ENCODE measurements at places on chromosomes 11 and 22.
A peak's percentile ranks its signal among the peaks of the same experiment; 100 is the strongest.

DNA sequence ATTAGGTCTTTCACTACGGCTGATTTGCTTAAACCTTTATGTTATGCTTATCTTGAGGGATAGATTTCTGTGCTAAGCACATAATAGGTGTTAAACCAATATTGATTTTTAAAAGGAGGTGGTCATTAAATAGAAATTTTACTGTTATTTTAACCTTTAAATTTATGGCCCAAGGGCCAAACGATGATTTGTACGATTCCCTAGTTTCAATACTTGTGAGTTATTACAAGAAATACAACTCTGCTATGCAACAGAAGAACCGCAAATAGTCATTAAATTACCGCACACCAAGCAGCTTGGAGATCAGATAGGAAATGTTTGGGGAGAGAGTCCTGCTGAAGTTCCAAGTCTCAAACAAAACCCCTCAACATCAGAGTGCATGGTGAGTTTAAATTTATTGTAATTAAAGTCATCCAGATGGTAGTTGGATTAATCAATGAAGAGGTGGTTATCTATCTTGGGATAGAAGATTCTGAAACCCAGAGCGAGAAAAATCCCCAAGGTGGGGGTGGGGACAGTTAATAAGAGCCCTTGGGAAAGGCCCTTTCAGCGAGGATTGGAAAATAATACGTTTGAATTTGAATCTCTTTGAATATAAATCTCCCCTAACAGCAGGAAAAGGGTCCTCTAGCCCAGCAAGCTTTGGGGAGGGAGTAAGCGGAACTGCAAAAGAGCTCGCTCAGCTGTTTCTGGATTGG is 805 bp upstream of the QSER1 start:
- DNase-seq, result peak; percentile 82

- DNase-seq, result no peak
Measured at GRCh38 chr11:134030853-134031252, 38.0 kb upstream of the JAM3 start.

GRCh38 chr11:33703234-33703633 is 2.6 kb upstream of the C11orf91 start:
- no peak for DNase-seq

DNA sequence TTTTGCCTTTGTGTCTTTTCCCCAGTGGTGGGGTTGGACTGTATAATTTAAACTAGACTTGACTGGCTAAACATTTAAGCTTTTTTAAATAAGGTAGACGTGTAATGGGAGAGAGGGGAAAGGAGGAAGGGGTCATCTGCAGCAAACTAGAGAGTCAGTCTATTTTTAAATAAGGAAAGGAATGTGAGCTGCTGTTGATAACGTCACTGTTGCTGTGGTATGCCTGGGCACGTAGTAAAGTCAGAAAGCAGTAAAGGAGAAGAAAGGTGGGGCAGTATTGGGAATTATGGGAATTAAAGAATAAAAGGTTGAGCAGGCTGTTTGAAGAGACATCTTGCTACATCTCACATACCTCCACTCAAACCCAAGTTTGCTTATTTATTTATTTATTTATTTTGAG is 80.4 kb upstream of the FSHB start:
- no peak for DNase-seq

- no peak for DNase-seq
Measured at GRCh38 chr11:134126217-134126822, 57.4 kb downstream of the JAM3 start.

DNA sequence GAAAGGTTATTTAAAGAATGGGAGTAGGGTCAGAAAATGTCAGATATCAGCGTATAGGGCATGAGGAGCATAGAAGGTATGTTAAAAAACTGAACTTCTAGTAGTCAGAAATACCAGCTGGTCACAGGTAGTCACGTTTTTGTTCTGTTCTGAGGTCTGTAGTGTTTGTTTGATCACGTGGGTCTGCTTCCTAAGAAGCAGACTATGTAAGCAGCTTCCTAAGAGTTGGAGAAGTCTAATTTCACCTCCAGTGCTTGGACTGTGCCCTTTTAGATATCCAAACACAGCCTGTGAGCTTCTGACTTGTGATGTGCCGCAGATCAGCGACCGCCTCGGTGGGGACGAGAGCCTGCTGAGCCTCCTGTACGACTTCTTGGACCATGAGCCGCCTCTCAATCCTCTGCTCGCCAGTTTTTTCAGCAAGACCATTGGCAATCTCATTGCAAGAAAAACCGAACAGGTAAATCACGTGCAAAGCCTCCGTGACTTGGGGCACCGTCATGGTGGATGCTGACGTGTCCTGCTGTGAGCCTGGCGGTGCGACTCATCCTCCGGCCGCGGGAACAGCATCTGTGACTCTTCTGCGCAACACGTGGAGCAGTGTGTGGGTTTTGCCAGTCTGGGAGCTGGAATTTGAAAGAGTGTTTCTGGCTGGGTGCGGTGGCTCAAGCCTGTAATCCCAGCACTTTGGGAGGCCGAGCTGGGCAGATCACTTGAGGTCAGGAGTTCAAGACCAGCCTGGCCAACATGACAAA is 63.5 kb downstream of the PPP6R2 start:
- DNase-seq, result no peak

- no peak for DNase-seq
Measured at GRCh38 chr11:71373791-71374454, 74.3 kb downstream of the DHCR7 start.

- DNase-seq, result no peak
Measured at GRCh38 chr11:125939081-125939521, 6.7 kb upstream of the VSIG10L2 start.

DNA sequence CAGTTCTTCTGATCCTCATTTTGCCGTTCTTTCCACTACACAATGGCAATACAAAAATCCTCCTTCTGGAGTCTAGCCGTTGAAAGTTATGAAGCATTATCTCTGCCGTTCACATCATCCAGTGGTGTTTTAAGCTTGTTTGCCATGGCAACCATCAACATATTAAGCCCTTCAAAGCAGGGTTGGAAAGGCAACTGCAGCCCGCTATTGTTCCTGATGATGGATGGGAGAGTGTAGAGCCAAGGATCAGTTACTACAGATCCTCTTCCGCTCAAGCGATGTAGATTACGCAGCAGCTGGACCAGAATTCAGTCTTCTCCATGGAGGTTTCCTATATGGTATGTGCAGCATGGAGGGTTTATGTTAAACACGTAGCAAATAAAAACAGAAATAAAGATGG is 352.7 kb downstream of the NTM start:
- no peak for DNase-seq

GRCh38 chr11:134921938-134922337 is 509.9 kb upstream of the B3GAT1 start:
- no peak for DNase-seq

- peak; percentile 64 for DNase-seq
Measured at GRCh38 chr22:16917144-16918003, 90.6 kb downstream of the GAB4 start.

- DNase-seq, result no peak
Measured at GRCh38 chr11:2529636-2530035, 84.8 kb downstream of the KCNQ1 start.

GRCh38 chr11:87425391-87425790 is 387.7 kb downstream of the TMEM135 start:
- no peak for DNase-seq

DNA sequence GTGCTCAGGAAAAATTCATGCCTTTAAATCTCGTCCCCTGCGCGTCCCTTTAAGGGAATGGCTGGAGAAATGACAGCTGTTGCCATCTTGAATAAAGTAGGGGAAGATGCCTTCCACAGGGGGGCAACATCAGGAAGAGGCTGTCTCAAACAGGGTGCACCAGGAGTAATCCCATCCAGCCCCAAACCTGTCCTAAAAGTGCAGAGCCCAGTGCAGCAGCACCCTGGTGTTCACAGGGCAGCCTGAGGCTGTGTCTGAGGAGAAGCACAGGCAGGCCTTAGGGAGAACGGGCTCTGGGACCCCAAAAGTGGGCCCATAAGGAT is 10.8 kb upstream of the C11orf96 start:
- no peak for DNase-seq

GRCh38 chr11:95764267-95764898 is 25.2 kb downstream of the FAM76B start:
- no peak for DNase-seq

DNA sequence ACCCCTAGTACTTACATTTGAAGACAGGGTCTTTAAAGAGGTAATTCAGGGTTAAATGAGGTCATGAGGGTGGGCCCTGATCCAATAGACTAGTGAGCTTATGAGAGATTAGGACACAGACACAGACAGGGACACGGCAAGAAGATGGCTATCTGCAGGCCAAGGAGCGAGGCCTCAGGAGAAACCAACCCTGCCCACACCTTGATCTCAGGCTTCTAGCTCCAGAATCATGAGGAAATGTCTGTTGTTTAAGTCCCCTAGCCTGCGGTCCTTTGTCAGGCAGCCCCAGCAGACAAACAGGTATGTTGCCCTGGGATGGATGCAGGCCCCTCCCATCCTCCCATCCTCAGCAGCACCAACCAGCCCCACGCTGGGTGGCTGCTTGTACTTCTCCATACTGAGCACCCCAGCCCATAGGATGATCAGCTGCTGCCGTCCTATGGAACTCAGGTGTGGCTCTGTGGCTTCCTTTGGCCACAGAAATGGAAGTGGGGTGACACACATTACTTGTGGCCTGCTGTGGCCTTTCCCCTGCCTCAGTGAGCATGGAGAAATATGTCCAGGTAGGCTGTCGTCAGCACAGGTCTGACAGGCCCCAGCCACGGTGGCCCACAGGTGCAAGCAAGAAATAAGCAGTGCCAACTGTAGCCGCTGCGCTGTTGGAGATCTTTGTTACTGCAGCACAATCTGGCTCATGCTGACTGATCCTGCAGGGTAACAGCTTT is 7.9 kb downstream of the GNB1L start:
- DNase-seq, result no peak

DNA sequence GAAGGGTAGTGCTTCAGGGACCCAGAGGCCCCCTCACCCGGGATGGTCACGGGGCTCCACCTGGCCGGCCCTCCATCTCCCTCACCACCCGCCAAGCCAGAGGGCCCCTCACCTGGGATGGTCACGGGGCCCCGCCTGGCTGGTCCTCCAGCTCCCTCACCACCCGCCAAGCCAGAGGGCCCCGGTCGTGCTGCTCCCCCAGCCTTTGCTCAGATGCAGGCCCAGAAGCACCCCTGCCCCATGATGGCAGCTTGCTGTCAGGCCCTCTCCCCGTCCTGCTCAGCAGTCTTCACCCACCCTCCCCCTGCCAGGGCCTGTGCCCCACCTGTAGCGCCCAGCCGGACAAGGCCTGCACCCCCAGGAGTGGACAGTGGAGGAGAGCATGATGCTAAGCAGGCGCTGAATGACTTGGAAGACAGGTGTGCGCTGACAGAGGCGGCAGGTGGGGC is 7.3 kb downstream of the DENND6B start:
- DNase-seq, result no peak

DNA sequence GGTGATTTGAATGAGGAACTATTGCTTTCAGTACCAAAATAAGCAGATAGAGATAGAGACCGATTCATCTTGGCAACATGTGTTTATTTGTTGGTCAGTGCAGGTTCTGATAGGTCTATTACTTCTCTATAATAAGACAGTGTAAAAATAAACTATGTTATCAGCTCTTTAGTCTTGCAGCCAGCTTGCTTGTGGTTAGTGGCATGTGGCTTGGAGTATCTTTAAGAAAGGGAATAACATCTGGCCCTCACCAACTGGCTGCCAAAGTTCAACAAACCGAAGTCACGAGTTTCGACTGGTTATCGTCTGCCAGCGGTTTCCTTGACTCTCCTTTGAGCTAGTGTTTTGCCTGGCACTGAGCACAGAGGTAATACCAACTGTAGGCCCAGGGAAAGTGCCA is 71.8 kb downstream of the CTTN start:
- no peak for DNase-seq

- no peak for DNase-seq
Measured at GRCh38 chr22:27150544-27150941, 493.2 kb downstream of the MIAT start.

DNA sequence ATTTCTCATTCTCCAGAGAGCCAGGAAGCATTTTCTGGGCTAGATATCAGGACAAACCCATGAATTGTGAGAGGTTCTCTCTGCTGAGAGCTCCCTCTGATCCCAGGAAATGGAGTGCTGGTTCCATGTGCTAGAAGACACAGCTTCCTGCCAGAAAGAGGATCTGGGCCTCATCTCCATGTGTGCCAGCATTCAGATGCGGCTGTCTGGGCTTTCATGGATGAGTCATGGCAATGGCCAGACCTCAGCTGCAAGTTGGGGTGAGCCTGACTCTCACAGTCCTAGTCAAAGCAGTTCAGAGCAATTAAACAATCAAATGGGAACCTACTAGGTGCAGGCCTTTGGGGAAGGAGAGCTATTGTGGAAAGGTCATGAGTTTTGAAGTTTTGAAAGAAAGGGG is 82.3 kb upstream of the EED start:
- DNase-seq, result no peak

DNA sequence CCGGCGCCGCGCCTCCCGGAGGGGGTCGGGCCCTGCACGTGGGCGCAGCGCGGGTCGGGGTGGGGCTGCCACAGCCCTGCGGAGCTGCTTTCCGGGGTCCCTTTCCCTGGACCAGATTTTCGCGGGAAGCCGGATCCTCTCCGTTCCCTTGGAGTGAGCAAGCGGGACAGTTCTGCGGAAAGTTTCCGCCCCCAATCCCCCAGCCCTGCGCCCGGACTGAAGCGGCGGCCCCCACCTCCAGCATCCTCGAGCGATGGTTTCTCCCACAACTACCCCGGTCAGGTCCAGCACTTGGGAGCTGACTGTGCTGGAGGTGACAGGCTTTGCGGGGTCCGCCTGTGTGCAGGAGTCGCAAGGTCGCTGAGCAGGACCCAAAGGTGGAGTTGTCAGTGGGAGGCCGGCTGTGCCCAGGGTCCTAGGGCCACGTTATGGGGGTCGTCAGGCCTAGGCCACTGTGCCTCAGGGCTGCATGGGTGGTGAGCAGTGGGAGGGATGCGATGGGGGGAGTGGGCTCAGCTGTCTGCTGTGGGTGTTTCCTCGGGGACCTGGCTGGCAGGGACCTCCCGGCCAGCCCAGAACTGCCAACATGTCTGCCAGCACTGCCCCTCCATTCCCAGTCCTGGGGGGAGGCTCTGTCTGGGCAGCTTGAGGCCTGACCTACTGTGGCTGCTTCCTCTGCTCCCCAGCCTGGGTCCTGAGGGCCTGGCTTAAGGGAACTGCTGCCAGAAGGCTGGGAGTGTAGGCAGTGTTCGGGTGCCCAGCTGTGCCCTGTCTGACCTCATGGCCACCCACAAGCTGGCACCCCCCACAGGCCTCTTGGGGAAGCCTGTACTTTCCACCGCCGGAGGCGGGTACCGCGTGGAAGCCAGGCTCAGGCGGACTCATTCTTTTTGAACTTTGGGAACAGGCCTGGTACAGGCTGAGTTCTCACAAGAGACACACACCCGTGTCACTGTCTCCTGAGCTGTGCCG is 726 bp downstream of the ST3GAL4 start:
- no peak for DNase-seq

DNA sequence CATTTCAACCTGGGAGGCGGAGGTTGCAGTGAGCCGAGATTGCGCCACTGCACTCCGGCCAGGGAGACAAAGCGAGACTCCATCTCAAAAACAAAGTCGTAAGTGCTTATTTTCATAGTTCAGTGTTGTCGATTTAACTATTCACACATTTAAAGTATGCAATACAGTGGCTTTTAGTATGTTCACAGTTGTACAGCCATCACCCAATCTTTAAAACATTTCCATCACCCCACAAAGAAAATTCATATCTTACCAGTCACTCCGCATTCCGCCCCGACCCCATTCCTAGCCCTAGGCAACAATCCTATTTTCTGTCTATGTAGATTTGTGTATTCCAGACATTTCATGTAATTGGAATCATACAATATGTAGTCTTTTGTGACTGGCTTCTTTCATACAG is 11.9 kb downstream of the IPO7 start:
- DNase-seq, result no peak

Data from NCI-H1930 (cell line).